Astrocyte of the hippocampus (primary cell): ENCODE measurements at places on chromosomes 13 and 19.

DNA sequence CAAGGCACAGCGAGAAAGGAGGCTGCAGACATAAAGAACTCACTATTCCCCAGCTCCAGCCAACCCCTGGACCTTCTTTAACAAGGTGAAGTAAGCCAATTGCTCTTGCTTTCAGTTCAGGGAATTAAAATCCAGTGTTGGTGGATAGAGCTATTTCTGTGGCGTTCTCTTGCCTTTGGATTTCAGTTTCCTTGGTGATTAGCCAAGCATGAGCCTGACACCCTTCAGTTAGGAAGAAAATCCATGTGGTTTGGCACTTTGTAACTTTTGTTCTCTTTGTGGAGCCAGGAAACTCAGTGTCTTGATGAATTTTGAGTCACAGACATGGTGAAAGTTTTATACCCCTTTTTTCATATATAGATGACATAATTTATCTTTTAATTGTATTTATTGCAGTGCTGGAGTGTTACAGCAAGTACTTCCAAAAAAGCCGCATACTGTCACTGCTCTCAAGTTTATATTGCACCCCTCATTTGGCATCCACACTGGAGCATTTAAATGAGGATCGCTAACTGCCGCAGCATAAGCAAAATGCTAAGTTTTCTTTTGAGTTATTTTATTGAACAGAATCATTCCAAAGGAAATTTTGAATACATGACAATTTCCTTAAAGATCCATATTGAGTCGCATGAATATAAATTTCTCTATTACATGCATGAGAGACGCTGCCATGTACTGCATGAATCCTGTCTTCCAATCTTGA lies 406.8 kb downstream of the MYO16 start:
- DNase-seq, result peak; percentile 71

GRCh38 chr13:30968846-30969245 lies 36.4 kb downstream of the TEX26 start:
- DNase-seq, result peak; percentile 78

DNA sequence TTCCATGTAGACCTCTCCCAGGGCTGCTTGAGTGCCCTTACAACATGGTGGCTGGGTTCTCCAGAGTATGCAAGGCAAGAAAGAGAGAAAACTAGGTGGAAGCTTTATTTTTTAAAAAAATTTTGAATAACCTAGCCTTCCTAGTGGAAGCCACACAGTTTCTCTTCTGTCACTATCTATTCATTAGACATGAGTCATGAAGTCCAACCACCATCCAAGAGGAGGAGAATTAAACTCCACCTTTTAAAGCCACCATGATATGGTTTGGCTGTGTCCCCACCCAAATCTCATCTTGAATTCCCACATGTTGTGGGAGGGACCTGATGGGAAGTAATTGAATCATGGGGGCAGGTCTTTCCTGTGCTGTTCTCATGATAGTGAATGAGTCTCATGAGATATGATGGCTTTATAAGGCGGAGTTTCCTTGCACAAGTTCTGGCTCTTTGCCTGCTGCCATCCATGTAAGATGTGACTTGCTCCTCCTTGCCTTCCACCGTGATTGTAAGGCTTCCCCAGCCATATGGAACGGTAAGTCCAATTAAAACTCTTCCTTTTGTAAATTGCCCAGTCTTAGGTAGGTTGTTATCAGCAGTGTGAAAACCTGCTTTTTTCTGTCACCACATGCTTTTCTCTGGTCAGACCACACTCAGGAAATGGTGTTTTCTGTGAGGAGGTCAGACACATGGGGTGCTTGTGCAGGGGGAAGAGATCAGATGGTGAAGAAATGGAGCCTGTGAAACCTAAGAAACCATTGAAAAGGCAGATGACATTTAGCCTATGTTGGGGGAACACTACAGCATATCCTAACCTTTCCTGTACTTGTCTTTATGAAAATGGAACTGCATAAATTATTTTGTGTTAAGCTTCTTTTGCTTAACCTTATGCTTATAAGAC lies 57.7 kb downstream of the ANKRD10 start:
- no peak for DNase-seq

- peak; percentile 24 for DNase-seq
These were observed at the start of gene ZFR2 for GRCh38 chr19:3868770-3869456. Gene ZFR2, minus strand, starts transcription at chr19:3869038. Its CDS starts 21 bp downstream, at chr19:3869017.

DNA sequence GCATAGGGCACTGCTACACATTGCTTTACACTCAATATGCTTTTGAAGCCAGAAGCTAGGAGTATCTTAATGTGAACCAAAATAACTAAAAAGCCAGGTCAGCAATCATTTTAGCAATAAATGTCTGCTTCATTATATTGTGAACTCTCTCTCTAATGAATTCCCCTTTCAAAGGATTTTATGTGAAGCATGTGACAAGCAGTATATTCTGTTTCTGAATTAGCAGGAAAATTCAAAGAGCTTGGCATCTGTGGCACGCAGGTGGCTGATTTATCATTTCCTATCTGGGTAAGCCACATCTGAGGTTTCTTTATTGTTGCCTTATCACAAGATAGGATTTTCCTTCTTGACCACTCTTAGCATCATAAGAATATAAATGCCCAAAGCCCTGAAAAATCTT lies 56.8 kb upstream of the KLF12 start:
- DNase-seq, result peak; percentile 19

- DNase-seq, result peak; percentile 3
These were observed 7.8 kb downstream of the ZNF600 start for GRCh38 chr19:52778811-52779210.

DNA sequence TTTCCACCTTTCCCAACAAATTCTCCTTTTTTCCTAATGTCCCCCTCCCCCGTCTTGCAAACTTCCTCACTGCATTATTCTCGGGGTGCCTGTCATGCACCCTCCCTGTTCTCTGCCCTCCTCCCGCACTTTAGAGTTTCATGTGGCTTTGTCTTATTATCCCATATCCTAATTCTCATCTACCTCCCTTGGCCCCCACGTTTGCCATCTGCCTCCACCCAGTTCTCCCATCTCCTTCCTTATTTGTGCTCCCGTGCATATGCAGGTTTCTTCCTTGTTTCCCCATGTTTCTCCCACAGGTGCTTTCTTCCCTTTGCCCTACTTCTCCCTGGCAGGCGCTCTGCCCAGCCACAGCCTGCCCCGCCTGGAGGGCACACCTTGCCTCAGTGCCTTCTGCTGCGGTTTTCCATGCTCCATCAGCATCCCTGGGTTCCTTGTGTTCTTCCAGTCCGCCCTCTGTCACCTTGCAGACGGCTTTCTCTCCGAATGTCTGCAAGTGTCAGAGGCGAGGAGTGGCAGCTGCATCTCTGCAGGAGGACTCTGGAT lies 1.5 kb downstream of the SPATA13 start:
- DNase-seq, result no peak

GRCh38 chr13:20363603-20364002 lies 131.5 kb upstream of the GJB6 start:
- peak; percentile 80 for DNase-seq

GRCh38 chr19:29576761-29577648 lies 29.1 kb upstream of the POP4 start:
- DNase-seq, result no peak

DNA sequence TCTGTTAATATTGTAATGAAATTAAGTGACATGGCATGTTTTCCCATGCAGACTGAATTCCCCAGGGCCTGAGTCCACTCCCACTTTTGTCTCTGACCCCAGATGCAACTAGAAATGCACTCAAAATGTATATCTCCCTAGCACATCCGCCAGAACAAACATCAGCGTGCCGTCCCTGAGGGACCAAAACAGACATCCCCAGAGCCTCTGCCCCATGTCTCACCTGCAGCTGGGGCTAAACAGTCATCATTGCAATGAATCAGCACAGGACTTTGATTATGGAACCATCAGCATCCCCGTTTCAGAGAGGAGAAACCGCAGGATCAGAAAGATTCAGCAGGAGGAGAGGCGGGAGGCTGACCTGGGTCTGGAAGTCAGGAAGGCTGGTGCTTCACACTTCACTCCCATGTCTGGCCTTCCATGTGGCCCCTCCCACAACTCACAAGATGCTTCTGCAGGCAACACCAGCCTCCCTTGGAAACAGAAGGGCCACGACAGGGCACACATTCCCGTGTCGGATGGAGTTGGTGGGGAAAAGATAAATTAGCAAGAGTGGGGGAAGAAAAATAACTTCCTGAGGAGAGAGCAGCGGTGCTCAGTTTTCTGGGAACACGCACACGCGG lies 130.6 kb upstream of the VSTM2B start:
- DNase-seq, result no peak

DNA sequence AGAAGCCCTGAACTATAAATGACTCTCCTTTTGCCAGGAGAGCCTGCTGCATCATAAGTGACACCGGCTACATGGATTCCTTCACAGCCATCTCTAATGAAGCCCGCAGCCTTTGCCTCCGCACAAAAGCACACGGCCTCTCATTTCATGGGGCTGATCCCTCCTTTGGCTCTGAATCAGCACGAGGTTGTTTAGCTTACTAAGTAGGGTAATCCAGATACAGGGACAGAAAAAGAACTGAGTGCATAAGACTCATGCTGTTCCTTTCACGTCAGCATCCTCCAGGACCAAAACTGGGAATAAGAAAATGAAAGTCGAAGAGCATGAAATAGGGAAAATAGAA lies 136.3 kb downstream of the DCT start:
- peak; percentile 67 for DNase-seq

DNA sequence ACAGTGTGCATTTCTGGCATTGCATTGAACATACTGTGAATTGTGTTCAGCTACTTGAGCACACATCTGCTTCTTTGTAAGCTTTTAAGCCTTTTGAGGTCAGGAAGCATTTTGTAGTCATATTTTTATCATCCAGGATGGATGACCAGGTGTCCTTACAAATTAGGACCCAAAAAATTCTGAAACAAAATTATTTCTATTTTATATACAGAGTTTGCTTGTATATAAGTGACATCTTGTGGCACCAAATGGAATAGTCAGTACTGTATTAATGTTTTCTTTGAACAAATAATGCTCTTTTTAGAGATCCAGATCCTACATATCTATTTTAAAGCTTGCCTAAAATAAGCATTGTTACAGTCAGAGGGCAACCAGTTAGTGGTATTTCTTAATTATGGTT lies 9.5 kb upstream of the SUPT20H start:
- no peak for DNase-seq

DNA sequence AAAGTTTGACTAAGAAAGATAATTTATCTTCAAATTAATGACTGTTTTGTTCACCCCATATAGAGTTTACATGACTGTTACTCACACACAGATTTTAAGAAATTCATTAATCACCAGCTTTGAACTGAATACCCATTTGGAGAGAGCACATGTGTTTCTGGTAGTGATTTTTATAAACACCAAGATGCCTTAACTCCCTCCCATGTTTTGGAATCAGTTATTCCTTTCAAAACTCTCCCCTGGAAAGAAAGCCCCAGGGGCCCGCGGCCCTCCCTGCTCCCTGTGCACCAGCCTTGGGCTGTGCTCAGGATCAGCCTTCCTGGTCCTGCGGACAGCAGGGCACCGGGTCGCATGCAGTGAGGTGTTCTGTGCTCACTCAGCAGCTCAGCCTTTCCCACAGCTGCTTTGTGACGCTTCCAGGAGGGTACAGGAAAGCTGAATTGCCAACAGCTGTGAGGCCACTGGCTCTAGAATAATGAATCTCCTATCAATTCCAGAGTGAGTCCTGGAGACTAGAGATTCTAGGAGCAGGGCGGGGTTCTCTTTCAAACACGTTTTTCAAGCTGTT lies 483.2 kb downstream of the EFNB2 start:
- DNase-seq, result no peak

- DNase-seq, result no peak
These were observed 10.8 kb downstream of the EDNRB start for GRCh38 chr13:77907666-77908341.

DNA sequence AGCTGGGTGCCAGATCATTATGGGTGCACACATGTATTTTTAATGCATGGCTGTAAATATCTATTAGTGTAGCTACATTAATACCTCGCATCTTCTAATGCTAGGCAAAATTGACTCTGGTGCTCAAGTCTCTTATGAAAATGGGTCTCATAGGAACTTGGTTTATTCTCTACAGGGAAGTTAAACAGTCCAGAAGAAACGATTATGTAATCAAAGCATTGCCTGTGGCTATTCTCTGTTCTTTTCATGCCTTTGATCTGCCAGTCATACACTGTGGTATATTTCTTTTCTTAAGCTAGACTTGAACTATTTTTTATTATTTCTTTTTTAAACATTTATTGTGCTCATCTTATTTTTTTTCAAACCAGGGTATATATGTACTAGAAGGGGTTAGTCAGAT lies 1015.0 kb downstream of the SLITRK1 start:
- no peak for DNase-seq

DNA sequence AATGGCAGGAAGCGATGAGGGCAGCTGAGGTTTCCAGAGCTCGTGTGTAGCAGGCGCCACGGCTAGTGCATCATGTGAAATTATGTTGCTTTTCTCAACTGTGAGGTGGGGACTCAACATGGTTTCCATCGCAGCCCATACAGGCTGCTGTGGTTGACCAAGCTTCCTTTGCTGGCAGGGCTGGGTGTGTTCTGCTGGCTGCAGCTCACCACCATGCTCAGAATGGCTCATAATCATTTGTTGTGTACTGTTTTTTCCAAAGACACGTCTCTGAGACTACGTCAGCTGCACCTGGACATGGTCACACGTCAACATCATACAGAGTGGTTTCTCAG lies 16.1 kb upstream of the RASA3 start:
- no peak for DNase-seq

GRCh38 chr19:33872445-33873320 lies 76.0 kb downstream of the KCTD15 start:
- no peak for DNase-seq

GRCh38 chr13:42574435-42575311 lies 721 bp downstream of the TNFSF11 start:
- no peak for DNase-seq

DNA sequence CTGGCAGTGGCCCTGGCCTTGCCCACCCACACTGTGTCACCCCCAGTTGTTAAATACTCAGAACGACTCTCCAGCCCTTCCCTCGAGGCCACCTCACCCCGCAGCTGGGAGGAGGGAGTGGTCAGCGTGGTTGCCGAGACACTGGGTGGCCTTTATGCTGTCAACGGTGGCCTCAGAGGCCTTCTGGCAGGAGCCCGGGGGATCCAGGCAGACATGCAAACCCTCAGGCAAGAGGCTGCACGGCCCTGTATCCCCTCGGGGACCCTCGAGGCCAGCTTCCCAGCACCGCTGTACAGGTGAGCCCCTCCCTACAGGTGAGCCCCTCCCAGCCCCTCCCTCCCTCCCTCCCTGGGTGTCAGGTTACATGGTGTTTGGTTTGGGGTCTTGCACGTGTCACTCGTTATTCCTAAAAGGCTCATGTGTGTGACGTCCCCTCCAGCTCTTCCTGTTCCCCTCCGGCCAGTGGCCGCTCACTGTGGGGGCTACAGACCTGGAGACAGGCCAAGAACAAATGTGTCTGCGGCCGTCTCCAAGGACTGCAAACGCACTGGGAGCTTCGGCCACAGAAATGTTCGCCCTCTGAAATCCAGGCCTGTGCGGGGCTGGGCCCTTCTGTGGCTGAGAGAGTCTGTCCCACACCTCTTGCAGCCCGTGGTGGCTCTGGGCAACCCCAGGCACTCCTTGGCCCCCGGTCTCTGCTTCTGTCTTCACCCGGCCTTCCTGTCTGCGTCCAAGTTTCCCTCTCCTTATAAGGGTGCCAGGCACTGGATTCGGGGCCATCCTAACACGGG lies at the start of gene TEKTIP1:
Gene TEKTIP1 (plus strand): TSS at position 210 of the 791 bp plus-strand sequence. CDS start 4 bp downstream, at position 214.
- no peak for DNase-seq
